Stimulated activated CD8-positive, alpha-beta memory T cell treated with anti-CD3 and anti-CD28 coated beads, Interleukin-7, amount 100 ng/mL, for 48 hours (primary cell): ENCODE measurements at places on chromosomes 11 and 22.

- no peak for DNase-seq
These were observed 23.1 kb downstream of the MN1 start for GRCh38 chr22:27778294-27779090.

DNA sequence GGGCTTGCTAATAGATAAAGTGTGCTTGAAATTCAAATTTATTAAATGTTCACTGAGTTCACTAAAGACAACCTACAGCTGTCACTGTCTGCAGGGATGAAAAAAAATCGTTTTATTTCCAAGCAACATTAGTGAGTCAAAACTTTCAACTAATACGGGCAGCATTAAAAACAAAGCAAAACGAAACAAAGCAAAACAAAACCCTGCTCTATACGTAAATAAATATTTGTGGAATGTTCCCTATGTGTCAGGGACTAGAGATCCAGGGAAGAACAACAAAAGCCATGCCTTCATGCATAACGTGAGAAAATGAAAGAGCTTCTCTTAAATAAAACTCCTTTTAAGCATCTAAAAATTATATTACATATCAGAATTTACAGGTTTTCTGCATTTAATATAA lies 553 bp downstream of the NAALAD2 start:
- no peak for DNase-seq

DNA sequence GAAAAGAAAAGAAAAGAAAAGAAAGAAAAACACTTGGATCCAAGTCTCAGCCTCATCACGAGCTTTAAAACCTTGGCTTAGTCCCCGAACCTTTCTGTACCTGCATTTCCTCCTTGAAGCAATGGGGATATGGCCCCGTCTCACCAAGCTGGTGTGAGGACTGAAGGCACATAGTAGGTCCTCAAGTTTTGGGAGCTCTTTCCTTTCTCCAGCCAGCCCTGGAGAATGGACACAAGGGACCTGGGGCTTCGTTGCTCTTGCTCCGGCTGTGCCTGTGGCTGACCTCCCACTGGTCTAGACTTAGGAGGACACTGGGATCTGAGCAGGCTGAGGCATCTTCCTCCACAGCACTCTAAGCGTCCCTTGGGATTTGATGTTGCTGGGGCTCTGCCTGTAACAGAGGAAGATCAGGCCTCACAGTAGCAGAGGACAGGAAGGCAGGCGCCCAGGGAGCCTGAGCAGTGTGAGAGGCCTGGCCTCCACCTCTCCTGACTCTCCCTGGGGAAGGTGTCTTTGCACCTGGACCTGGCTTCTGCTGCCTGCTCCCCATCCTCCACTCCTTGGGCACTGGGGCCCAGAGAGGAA lies 32.8 kb downstream of the KCNC1 start:
- no peak for DNase-seq

DNA sequence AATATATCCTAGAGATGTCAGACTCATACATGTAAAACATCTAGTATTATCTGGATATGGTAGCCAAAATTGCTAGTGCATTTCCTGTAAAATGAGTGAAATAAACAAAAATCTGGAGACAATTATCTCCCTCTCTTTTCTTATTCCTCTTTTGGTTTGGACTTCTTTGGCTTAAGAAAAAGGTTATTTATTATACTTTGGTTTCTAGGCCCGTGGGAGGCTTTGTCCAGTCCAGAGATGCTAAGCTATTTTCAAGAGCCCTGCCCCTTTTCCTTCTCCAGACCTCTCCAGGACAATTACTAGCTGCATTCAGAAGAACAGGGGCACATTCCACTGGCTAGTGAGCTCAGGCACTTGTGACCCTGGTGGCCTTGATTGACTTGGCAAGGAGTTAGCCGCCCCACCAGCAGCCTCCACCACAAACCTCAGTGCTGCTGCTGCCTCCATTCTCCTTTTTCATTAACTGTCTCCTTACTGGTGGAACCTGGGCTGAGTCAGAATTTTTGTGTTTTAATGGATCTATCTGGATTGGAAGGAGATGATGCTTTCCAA lies 747.3 kb upstream of the TENM4 start:
- no peak for DNase-seq

DNA sequence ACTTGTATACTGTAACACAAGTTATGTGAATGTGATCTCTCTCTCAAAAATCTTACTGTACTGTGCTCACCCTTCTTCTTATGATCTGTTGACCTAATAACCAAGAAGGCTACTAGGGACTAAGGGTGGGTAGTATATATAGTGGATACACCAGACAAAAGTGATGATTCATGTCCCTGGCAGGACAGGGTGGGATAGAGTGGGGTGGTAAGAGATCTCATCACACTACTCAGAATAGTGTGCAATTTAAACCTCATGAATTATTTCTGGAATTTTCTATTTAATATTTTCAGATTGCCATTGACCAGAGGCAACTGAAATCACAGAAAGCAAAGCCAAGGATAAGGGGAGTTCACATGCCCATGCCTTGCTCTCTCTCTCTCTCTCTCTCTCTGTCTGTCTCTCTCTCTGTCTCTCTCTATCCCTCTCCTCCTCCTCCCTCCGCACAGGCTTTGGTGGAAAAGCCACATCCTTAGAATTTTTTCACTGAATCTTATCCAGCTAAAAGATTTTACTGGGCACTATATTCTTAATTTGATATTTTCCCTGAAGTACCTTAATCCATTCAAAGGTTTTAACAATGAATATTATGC lies 12.0 kb upstream of the STK33 start:
- DNase-seq = no peak

- DNase-seq = no peak
These were observed 138.8 kb downstream of the RCN1 start for GRCh38 chr11:32229576-32230240.

DNA sequence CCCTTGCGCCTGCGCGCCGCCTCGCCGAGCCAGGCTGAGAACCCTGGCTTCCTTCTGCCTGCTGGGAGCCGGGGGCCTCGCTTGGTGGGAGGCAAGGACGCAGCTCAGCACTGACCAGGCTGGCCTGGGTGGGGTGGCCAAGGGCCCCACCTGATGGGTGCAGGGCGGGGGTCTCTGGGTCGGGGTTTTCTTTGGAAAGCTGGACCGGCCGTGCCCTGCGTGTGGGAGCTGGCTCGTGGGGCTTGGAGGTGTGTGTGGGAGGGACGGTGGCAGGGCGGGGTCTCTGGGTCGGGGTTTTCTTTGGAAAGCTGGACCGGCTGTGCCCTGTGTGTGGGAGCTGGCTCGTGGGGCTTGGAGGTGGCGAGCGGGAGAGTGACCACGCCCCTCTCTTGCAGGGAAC lies 6.2 kb downstream of the GRAMD4 start:
- DNase-seq = no peak

DNA sequence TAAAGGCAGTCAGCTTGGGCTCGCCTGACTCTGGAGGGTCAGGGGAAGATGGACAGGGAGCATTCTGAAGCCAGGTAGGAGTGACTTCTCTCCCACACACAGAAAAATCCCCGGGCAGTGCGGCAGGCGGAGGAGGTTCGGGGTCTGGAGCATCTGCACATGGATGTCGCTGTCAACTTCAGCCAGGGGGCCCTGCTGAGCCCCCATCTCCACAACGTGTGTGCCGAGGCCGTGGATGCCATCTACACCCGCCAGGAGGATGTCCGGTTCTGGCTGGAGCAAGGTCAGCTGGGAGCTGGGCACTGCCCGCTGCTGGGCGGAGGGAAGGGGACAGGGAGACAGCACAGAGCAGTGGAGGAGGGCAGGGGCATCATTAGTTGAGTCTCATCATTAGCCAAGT lies 13.2 kb upstream of the POU2F3 start:
- no peak for DNase-seq

GRCh38 chr11:37724315-37724714 lies 1126.3 kb upstream of the RAG2 start:
- no peak for DNase-seq

- no peak for DNase-seq
These were observed 80.7 kb downstream of the CDKN1C start for GRCh38 chr11:2804701-2805387.

GRCh38 chr11:73233692-73234470 lies 15.8 kb downstream of the P2RY2 start:
- no peak for DNase-seq
